ENCODE measurements at places on chromosomes 13 and 19.

DNA sequence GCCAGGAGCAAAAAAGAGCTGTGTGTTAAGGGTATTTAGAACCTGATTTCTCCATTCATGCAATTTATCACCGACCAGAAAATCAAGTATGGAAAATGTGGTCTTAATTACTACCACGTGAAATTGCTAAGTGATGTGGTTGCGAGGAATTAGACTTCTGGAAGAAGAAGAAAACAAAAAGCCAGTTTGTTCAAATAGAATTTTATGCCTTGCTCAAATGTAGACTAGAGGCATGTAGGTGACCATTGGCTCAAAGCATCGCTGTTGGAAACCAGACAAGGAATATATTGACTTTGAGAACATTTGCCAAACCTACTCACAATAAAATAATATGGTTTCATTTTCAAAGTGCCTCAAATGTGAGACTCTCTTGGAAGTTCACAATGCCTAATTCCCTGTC is 57.3 kb upstream of the LRCH1 start:
- no peak for DNase-seq

DNA sequence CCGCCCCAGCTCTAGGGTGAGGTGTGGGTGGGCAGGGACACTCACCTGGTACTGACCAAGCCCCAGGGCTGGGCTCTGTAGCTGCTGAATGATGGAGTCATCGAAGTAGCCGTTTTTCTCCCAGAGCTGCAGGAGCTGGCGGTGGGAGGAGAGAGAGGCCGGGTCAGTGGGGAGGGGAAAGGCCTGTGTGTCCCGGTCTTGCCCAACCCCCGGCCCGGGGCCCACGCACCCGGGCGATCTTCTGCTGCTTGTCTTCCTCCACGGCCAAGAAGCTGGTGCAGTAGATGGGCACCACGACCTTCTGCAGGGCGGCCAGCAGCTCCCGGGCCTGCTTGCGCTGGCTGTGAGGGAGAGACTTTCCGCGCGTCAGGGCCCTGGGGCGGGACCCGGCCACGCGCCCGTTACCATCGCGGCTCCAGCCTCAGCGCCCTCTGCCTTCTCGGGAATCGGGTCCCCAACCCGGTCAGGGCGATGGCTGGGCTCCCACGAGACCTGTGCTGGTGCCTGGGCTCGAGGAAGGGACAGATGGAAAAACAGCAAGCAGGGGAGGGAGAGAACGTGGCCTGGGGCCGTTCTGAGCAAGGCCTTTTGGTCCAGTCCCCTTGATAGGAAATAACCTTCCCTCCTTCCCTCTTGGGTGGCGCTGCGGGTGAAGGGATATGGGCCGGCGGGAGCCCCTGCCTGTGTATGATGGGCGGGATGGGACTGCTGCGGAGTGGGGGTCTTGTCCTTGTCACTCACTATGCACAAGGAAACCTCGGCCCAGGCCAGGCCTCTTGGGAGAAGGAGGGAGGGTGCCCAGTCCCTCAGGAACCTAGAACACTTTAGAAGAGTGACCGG is 11.5 kb downstream of the CHERP start:
- no peak for DNase-seq

- no peak for DNase-seq
Observed at GRCh38 chr13:47555235-47555634, 445.8 kb downstream of the SUCLA2 start.

DNA sequence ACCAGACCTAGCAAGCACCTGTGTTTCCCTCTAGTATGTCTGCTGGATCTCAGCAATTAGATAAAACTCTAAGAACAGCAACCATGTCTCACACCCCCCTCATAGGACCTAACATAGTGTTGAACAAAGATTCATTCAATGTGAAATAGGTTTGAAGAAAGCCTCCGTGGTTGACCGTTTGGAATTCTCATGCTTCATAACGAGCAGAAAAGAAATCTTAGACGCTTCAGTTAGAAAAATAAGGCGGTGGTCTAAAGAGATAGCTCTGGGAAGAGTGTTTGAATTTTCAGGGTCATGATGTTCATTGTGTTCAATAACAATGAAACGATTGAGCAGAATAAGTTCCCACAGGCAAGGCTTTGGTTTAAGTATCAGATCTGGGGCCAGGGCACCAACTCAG is 332.9 kb downstream of the COG6 start:
- no peak for DNase-seq

DNA sequence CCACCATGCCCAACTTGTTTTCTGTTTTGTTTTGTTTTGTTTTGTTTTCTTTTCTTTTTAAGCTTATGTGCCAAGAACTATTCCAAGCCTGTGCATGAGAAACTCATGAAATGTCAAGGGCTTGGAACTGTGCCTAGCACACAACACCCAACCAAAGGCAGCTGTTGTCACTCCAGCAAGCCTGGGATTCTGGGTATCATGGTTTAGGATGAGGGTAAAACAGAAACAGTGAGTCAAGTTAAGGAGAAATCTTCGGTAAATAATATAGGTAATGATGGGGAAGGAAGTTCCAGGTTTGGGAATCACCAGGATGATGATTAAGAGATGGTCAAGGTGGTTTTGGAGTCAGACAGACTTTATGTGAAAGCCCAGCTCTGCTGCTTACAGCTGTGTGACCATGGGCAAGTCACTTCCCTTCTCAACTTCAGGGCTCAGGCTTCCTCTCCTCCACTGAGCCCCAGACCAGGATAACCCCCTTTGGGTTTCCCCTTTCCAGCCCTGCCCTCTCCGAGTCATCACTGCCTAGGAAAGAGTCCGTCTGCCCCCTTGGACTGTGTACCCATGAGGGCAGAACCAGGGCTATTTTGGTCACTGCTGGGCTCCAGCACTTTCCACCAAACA is 5.0 kb downstream of the PVR start:
- DNase-seq, result no peak

DNA sequence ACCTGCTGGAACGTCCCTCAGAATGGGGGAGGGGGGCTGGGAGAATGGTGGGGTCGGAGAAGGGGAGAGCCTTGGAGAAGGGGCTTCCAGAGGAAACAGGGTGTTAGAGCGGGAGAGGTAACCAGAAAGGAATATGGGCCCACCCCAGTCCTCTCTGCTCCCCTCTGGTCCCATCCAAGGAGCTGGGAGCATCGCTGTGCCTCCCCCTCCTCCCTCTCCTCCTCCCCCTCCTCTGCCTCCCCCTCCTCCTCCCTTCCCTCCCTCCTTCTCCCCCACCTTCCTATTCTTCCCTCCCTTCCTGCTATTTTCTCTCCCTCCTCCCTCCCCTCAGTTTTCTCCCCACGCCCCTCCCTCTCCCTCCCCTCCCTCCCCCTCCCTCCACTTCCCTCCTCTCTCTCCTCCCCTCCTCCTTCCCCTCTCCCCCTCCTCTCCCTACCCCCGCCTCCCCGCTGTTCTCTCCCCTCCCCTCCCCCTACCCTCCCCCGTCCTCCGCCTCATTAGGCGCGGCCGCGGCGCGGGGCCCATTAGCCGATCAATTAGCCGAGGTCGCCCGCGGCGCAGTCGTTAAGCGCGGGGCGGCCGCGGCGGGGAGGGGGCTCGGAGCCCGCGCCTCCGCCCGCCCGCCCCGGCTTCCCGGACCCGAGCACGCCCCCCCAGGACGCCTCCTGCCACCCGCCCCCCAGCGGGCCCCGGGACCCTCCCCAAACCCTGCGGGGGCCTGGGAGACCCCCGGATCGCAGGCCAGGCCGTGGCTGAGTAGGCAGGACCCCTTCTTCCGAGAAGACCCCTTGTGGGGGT is 15.4 kb downstream of the TLE5 start:
- DNase-seq, result no peak

- DNase-seq, result no peak
Observed at GRCh38 chr13:94799299-94799698, 87.0 kb upstream of the SOX21 start.

- DNase-seq, result no peak
Observed at GRCh38 chr19:6239401-6239844, 40.4 kb downstream of the MLLT1 start.

All from stimulated activated CD4-positive, alpha-beta T cell treated with anti-CD3 and anti-CD28 coated beads, Interleukin-4, amount 100 ng/mL, for 48 hours (primary cell).